Left cardiac atrium (tissue), 4 donors: ENCODE measurements at places on chromosomes 3 and 15.

DNA sequence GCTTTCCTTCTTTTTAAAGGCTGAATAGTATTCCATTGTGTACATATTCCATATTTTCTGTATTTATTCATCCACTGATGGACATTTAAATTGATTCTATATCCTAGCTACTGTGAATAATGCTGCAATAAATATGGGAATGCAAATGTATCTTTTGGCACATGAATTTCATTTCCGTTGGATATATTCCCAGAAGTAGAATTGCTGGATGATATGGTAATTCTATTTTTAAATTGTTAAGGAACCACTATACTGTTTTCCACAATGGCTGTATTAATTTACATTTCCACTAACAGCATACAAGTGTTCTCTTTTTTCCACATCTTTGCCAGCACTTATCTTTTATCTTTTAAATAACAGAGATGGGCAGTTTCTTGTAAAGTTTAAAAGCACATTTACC is 302.7 kb downstream of the CTNNB1 start:
- DNase-seq = no peak

DNA sequence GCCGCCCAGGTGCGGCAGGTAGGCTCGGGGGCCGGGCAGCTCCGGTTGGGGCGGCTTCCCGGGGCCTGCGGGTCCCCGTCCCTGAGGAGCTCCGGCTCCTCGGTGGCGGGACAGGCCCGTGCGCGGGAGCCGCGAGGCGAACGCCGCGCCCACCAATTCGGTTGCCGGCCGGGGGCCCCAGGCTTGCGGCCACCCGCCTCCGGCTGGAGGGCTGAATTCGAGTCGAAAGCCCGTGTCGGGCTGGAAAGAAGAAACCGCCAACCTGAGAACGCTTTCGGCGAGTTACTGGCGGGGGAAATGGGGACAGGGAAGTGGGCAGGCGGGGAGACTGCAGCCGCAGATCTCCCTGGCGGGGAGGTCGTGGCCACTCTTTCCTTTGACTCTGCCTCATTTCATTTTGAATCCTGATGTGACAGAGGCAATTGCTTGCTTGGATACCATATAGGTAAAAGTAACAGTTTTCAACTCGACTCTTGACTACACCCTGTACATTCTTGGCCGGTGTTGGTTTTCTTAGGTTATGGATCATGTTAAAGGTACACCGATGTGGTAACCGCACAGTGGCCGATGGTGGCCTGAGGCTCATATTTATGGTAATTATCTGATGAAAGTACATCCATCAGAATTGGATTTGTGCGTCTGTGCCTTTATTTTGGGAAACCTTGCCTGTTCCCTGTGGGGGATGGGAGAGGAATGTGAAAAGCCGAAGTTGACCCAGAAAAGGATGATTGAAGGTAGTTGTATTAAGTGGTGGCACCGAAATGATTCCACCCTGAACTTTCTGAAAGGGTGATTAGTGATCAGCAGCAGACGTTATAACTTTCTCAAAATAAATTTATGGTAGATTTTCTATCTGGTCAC is 1.7 kb downstream of the B3GNT5 start:
- peak; percentile 34 for DNase-seq

- no peak for DNase-seq
Measured at GRCh38 chr3:16373341-16373946, 108.4 kb downstream of the OXNAD1 start.

- DNase-seq = no peak
Measured at GRCh38 chr3:197302696-197303341, 4.4 kb upstream of the DLG1 start.

DNA sequence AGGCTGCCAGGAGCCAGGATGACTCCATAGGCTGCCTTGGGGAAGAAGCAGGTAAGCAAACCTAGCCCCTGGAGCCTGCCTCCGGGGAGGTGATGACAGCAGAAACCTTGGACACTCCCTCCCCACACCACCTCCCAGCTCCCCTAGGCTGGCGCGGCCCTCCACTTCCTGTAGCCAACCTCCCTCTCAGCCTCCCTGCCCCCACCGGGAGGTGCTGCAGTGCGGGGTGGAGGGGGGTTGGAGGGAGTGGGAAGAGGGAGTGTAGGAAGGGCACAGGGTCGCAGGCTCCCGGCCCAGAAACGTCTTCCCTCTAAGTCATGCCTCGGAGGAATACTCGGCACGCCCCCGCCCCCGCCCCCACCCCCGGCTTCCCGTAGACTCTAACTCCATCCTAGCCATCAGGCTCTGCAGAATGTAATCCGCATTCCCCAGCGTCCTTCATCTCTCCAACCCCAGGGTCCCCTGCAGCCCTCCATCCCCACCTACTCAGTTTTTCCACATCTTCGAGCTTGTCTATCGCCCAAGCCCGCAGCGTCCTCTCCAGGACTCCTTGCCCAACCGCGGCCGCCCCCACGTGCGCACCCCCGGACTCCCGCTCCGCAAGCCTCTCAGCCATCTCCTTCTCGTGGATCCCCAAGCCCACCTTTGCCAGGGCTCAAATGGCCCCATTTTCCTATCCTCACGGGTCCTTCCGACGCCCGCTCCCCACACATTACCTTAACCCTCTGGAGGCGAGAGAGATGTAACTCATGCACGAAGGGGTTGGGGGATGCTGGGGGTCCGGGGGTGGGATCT is 528 bp downstream of the LPCAT4 start:
- peak; percentile 74 for DNase-seq
